KG1 (cell line): ENCODE measurements at places on chromosomes 13 and 19.

DNA sequence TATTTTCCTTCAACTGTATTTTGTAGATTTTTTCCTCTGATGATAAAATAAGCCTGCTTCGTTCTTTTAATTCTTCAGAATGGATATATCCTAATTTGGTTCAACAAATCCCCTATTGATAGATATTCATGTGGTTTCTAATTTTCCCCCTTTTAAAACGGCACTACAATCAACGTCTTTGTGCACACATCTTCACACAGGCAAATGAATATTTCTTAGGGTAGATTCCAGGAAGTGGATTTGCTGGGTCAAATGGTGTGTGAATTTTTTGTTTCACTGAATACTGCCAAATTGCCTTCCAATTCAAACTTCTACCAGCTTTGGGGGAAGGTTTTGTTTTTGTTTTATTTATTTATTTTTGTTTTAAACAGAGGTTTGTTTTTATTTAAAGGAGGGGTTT, 287.2 kb downstream of the FOXO1 start:
- DNase-seq, result no peak

DNA sequence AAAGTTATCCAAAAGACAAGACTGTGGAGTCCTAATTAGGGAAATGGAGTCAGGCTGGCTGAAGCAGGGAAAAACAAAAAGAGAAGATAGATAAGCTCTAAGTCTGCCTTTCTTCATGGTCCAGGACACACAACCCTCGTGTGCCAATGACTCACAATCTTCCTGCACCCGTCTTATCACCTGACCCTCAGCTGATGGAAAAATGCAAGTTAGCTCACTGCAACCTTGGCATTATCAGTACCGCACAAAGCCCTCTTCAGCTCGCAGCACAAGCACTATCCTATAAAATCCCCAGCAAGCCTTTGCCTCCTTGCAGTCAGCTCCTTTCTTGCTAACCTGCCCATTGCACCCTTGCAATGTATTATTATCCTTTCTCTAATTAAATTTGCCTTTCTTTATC, 4.3 kb downstream of the OR7A5 start:
- DNase-seq, result no peak

- DNase-seq, result no peak
These were observed 1131.1 kb downstream of the PCDH9 start for GRCh38 chr13:66098931-66099628.

DNA sequence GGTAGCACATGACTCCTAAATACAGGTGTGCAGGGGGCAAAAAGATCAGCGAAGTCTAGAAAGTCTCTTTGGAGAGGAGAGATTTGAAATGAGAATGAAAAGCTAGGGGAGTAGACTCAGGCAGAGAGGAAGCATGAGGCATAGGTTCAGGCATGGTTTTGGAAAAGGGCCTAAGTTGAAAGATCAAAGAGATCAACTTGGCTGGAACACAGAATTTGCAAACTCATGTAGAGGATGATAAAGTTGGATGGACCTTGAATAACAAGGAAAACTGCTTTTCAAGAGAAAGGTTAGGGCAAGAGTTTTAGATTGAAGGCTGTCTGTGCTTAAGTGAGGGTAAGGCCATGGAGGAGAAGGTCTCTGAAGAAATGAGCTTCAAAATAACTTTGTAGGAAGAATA, 47.4 kb upstream of the UBAC2 start:
- DNase-seq, result no peak

- no peak for DNase-seq
These were observed 79.2 kb downstream of the DHRS12 start for GRCh38 chr13:51724721-51725120.

GRCh38 chr13:60893801-60894200, 496.8 kb downstream of the TDRD3 start:
- DNase-seq, result no peak

DNA sequence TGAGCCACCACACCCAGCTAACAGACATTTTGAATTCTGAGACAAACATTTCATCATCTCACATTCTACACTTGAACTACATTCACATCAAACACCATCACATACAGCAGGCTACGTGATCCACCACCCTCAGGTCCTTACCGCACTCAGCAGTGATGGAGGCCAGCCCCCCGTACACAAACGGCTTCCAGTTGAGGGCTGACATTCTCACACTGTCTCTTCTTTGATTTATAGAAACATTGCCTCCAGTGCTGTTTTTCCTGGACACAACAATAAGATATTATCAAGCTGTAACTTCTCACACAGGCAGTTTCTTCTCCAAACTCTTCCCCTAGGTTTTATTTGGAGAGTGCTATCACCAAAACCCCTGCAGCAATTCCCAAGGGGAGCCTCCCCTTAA, 7.0 kb downstream of the SLC25A30 start:
- DNase-seq, result no peak

- DNase-seq, result no peak
These were observed 6.3 kb downstream of the NHLRC3 start for GRCh38 chr13:39044536-39044935.

- DNase-seq, result no peak
These were observed 25.7 kb upstream of the TPP2 start for GRCh38 chr13:102571075-102571474.

DNA sequence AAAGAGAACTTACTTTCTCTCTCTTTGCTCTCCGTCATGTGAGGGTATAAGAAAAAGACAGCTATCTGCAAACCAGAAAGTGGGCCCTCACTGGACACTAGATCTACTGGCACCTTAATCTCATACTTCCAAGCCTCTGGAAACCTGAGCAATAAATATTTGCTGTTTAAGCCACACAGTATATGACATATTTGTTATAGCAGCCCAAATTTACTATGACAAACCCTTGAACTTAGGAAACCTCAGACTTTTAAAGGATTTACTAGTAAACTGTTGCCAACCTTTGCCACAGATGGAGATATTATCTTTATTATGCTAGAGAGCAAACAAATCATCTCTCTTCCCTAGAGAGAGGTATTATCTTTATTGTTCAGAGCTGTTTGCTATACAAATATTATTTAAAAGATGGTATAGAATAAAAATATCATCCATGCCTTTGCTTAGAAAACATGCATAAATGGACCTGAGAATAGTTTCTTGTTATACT, 1446.1 kb downstream of the SLITRK1 start:
- no peak for DNase-seq

- no peak for DNase-seq
These were observed 351.3 kb downstream of the DACH1 start for GRCh38 chr13:71515744-71516038.

GRCh38 chr19:18167975-18168645, 5.5 kb upstream of the IFI30 start:
- DNase-seq, result peak; percentile 3

GRCh38 chr13:40660141-40660664, 6.2 kb downstream of the FOXO1 start:
- DNase-seq, result no peak

GRCh38 chr13:99191336-99191899, 9.2 kb upstream of the UBAC2 start:
- DNase-seq, result no peak

GRCh38 chr13:71870100-71870499, 3.1 kb upstream of the DACH1 start:
- DNase-seq, result no peak

- DNase-seq, result no peak
These were observed 1403.5 kb downstream of the PCDH9 start for GRCh38 chr13:65826657-65827056.

DNA sequence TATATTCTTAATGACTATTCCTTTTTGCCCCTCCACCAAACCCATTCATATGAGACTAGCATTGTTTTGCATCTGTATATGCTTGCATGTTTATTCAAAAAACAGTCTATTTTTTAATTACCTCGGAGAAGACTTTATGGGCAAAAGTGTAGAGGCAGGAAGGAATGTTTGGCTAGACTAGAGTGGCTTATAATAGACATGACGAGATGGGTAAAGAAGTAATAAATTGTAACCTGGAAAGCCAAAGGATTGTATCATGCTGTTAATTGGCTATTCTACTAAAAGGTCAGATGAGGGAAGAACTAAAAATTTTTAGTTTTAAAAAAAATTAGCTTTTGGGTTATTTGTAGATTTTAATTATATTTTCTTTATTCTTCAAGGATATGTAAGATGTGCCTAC, 91.1 kb downstream of the FNDC3A start:
- no peak for DNase-seq

DNA sequence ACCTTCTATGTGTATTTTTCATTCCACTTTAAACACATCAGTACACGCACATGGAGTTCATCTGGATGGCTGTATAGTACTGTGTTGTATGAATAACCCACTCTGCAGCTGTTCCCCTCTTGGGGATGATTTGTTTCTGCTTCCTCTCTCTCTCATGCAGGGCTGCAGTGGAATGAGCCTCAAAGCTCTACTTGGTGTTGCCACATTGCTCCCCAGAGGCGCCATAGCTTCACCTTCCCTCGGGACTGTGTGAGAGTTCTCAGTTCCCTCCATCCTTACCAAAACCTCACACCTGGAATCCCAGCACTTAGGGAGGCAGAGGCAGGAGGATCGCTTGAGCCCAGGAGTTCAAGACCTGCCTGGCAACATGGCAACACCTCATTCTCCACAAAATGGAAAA, 28.4 kb upstream of the GPR183 start:
- DNase-seq, result no peak

DNA sequence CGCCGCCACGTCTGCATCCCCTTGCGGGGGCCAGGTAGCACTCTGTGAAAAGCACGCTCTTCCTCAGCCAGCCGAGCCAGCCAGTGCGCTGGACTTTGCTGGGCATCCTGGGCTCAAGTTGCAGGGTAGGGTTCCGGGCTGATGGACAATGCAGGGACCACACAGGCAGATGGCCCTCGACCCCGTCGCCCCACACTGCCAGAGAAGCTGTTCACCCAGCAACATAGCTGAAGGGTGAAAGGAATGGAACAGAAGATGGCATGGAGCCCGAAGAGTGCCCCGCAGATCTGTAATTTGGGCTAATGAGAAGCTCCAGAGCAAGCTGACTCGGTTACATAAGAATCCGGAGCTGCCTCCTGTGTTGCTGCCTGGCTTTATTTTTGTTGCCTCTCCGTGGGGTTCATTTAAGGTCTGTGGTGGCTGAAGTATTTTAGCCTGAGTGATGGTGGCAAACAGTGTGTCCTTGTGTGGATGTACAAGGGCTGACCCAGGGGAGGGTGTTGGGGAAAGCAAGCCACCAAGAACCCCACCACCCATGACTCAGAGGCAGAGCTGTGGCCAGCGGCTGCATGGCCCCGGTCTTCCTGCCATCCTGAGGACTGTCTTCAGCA, 105.8 kb downstream of the SOX1 start:
- DNase-seq, result no peak
